ENCODE measurements at places on chromosomes 4 and X. TPM values are rescaled to one million over a fixed set of nuclear protein-coding genes. Genes with fewer than 3 reads are reported as not detected.

Gene DGAT2L6
- total RNA-seq, result not detected

Gene PHEX
- total RNA-seq, result 0.73 TPM

Gene CYBB
- not detected for total RNA-seq

Gene TMEM271
- 1.4 TPM for total RNA-seq

Gene GPC4
- total RNA-seq, result 7.9 TPM

Gene RNF175
- total RNA-seq, result not detected

Gene FMR1
- 71.9 TPM for total RNA-seq

Gene KIAA1210
- not detected for total RNA-seq
